Pons (tissue), 1 donor: ENCODE measurements at places on chromosomes 1 and 21.
A peak's percentile ranks its signal among the peaks of the same experiment; 100 is the strongest.

DNA sequence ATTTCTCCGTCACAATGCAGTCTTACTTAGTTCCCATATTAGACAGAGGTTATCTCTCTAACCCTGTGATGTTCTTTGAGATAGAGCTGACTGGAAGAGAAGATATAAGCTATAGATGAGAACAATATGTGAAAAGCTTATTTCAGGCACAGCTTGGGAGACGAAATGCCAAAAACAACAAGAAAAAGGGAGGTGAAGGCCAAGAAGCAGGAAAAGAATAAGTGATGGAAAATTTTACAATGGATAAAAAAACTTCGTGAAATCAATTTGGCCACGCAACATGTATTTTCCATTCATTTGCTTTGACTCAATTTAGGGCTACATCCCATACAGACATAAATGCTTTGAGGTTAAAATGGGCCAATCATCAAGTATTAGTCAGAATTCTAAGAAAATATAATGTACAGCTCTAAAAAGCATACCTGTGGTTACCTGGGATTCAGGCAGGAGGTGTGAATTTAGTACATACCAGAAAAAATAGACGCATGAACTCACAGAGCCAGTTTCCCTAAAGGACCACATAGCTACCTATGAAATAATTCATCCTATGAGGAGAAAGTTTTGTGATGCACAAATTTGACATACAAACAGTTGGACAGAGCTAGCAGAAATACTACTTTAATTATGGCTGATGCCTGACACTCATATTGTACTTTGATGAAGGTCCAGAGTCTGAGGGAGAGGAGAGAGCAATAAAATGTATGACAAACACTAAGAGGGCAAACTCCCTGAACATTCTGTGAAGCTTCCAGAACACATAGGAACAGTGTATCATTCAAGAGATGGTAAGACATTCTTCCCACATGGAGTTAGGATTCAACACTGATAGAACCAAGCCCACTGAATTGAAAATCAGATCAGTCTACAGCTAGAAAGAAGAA, 12.1 kb downstream of the RGS1 start:
- DNase-seq, result no peak

DNA sequence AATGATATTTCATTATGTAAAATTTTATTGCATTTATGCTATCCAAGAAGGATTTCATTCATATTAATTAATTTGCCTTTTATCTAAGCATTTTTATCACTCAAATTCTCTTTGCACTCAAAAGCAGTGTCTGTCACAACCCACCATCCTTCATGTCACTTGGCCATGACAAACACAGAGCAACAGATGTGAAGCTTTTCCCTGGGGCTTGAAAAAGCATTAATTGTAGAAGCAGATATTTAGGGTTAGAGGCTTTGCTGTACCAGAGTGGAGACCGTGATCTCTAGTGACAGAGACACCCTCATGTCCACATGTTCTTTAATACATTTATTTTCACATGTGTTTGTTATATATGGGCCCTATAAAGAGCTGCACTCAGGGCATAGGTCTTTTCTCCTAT, 230.5 kb downstream of the SPATA17 start:
- DNase-seq, result no peak

- no peak for DNase-seq
Observed at GRCh38 chr1:148362626-148363438, 120.3 kb downstream of the PPIAL4G start.

GRCh38 chr1:150574260-150575071, 4.9 kb downstream of the MCL1 start:
- DNase-seq, result no peak

DNA sequence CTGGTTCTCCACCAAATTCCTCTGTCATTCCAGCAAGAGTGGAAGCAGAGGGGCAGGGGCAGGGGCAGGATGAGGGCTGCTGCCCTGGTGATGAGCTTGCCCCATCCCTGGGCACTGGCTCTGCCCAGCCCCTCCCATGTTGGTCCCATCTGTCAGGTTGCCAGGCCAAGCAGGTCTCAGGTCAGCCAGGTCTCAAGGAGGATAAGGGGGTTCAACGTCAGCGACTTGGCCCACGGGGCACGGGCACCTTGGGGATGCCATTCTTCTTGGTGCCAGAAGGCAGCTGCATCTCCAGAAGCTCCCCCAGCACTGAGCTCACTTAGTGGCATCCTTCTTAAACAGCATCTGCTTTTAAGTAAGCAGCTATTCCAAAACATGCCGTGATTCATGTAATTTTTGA, 133.1 kb downstream of the AJAP1 start:
- DNase-seq, result no peak

GRCh38 chr1:41420351-41420750, 59.1 kb downstream of the FOXO6 start:
- no peak for DNase-seq

DNA sequence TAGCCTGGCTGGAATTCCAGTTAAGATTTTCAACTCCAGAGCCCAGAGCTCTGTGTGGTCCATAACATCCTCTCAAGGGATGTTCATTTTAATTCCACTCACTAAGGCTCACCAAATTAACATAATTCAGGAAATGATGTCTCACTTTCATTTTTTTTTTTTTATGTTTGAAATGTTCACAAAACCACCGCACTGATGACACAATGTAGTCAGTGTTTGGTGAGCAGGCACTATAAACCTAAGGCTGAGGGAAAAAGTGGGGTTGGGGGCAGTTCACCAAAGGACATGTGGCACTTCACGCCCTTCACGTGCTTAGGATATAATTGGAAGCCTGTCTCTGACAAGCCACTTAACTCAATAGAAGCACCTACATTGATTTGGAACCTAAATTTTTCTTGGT, 177.3 kb upstream of the CAMK1G start:
- no peak for DNase-seq

GRCh38 chr1:206469411-206469932, 804 bp upstream of the IKBKE start:
- DNase-seq, result no peak

GRCh38 chr1:41615316-41615715, 130.8 kb upstream of the EDN2 start:
- DNase-seq, result no peak

GRCh38 chr1:232328486-232329102, 301.3 kb downstream of the SIPA1L2 start:
- no peak for DNase-seq

DNA sequence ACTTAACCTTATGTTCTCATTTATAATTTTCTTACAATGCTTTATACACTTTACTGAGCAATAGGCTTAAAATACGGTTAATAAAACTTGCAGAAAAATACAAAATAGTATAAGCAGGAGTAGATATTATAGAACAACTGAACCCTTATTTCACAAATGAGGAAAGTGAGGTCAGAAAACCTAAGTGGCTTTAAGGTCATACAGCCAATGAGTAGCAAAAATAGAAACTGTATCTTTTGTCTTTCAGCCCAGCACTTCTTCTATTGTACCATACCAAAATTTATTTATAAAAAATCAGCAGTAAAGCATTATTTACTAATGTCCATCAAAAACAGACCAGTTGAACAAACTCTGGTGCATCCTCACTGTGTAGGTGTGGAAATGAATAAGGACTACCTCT, 11.6 kb downstream of the FBXO42 start:
- DNase-seq, result no peak

- no peak for DNase-seq
Observed at GRCh38 chr1:172939475-172939874, 111.3 kb downstream of the TNFSF18 start.

GRCh38 chr1:192147696-192148095, 10.6 kb upstream of the RGS18 start:
- DNase-seq, result no peak

DNA sequence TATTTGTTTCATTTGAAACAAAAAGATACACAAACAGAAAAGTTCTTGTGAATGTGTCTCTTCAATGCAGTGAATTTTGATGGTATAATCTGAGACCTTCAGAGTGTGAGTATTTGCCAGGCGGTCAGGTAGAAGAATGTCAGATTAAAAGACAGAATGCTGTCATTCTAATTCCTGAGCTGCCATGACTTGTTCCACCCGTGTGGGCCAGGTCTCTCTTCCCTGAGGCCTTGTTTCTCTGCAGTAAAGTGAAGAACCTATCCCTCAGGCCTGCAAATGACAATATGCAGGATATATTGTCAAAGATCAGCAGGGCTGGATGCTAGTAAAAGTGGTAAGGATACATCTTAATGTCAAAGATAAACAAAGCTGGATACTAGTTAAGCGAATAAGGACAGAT, 111.4 kb downstream of the ZP4 start:
- no peak for DNase-seq

DNA sequence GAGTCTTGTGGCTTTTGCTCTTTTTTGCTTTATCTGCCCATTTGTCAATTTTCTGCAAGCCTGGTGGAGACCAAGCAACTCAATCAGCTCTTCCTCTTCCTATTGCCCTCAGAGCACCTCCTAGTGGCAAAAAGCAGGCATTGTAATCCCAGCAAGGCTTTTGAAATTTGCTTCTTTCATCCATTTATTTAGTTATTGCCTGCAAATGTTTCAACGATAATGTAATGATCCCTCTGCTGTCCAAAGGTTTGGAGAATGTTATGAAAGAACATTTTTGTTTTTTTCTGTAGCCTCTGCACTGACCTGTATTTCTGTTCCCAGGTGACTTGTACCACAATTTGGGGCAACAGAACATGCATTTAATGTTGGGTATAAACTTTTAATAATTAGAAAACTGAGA, 127.8 kb downstream of the GABPA start:
- DNase-seq, result no peak

- DNase-seq, result no peak
Observed at GRCh38 chr1:30450818-30451233, 272.6 kb downstream of the MATN1 start.

DNA sequence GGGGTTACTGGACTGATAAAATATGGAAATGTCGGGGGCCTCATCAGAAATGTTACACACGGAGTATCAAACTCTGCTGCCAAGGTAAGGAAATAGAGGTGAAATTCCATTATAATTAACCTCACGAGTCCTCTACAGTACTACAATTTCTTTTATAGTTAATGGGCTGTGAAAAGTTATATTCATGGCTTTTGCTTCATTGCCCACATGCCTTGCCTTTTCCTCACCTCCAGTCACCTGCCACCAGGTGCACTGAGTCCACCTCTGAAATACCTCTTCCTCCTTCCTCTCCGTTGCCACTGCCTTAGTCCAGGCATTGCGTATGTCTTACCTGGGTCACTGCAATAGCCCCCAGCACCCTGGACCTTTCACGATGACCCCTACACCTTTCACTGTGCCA, 186.9 kb downstream of the VPS13D start:
- DNase-seq, result no peak

GRCh38 chr1:208211921-208212843, 32.0 kb downstream of the PLXNA2 start:
- no peak for DNase-seq

- no peak for DNase-seq
Observed at GRCh38 chr1:37250371-37250770, 216.1 kb upstream of the GRIK3 start.

- DNase-seq, result peak; percentile 82
Observed at GRCh38 chr1:178262120-178262500, 168.2 kb downstream of the RASAL2 start.

DNA sequence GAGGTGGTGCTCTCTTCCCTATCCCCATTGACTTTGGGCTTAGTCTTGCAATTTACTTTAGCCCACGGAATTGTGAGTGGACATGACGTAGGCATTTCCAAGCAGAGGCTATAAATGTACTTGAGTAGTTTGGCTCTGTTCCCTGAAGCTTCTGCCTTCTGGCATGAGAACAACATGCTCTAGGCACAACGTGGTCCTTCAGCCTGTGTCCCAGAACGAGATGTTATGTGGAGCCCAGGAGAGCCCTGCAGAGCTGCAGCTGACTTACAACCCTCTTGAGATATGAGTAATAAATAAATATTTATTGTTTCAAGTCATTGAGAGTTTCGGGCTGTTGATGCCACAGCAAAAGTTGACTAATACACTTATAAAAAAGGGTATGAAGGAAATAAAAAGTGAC, 105.2 kb upstream of the HMGB4 start:
- DNase-seq, result no peak

DNA sequence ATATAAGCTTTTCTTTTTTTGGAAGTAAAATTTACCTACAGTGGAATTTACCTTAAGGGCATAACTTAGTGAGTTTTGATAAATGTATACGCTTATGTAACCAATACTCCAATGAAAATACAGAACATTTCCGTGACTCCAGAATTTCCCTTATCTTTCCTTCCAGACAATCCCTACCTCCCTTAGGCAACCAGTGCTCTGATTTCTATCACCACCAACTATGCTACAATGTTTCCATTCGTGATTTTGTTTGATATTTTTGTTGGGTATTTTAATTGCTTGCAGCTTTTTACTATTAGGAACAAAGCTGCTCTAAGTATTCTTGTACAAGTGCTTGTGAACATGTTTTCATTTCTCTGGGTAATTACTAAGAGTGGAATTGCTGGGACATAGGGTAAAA, 14.6 kb downstream of the IFT25 start:
- DNase-seq, result no peak

DNA sequence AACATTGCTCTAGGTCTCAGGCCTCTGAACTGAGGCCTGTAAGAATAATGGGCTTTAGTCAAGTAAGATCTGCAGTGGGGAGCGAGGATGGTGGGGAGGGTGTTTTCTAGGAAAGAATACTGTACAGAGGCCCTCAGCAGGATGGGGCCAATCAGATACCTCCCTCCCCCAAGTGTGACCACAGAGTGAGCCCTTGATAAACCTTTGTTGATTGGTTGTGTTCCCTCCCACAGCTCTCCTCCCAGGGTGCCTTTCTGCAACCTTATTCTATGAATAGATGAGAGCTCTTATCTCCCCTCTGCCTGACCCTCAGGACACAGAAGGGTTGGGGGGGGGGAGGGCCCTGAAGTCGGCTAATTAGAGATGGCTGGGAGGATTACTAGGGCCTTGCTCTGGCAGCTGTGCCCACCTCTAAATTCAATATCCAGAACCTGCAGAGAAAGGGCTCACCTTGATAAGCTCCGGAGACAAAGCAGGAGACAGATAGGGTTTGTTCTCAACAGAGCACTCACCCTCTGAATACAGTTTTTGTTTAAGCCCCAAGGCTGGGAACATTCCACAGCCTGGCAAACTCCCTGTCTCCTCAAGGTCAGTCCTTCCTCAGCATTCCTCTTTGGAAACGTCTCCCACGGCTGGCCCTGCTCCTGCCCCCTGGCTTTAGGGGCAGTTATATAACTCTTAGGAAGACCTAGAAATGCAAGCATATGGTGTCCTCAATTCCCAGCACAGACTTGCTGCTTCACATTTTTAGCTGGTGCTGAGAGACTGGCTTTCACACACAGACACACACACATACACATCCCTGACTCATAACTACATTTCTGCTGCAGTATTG, 42.9 kb downstream of the ATP1A1 start:
- DNase-seq, result peak; percentile 75
